ENCODE measurements at places on chromosomes 5 and 9. TPM values are rescaled to one million over a fixed set of nuclear protein-coding genes. Genes with fewer than 3 reads are reported as not detected.

Gene IFNA13
- total RNA-seq = not detected

Gene CCNG1
- total RNA-seq = 268 TPM

Gene GNG10
- total RNA-seq = 19.4 TPM

Gene PCDHGA6
- 2.3 TPM for total RNA-seq

Gene NADK2
- total RNA-seq = 28.1 TPM

Gene GABRA6
- not detected for total RNA-seq

Gene EXOC3
- total RNA-seq = 61.7 TPM

Gene SNAPC4
- 2.7 TPM for total RNA-seq

Gene FAXDC2
- 2.0 TPM for total RNA-seq

Gene DRD1
- 0.70 TPM for total RNA-seq

Gene PCDHB11
- 0.70 TPM for total RNA-seq

Gene TOR1B
- 13.1 TPM for total RNA-seq

Gene SOHLH1
- total RNA-seq = not detected

Gene CXCL14
- not detected for total RNA-seq

Gene LRRC19
- not detected for total RNA-seq

Gene SGCD
- total RNA-seq = 24.2 TPM

Gene PDZD2
- total RNA-seq = 0.23 TPM

Gene CDC20B
- not detected for total RNA-seq

Gene CENPK
- total RNA-seq = 5.5 TPM

Gene TNFSF8
- total RNA-seq = not detected

Gene KCNMB1
- not detected for total RNA-seq

Gene MACIR
- total RNA-seq = 6.2 TPM

Gene CAMK4
- 1.7 TPM for total RNA-seq

Gene RASEF
- 0.30 TPM for total RNA-seq

Gene SLC46A2
- total RNA-seq = not detected

Gene IFNK
- total RNA-seq = not detected

Gene C5orf58
- total RNA-seq = not detected

Gene ITK
- not detected for total RNA-seq

Gene SET
- 504 TPM for total RNA-seq

Gene TAF11L5
- total RNA-seq = not detected

Gene HTR4
- 0.08 TPM for total RNA-seq

Gene PCDHA10
- total RNA-seq = 1.4 TPM

Gene DNAJB5
- 6.3 TPM for total RNA-seq

Gene TEX48
- not detected for total RNA-seq
